ENCODE measurements at places on chromosomes 2 and 18.
A peak's percentile ranks its signal among the peaks of the same experiment; 100 is the strongest.

DNA sequence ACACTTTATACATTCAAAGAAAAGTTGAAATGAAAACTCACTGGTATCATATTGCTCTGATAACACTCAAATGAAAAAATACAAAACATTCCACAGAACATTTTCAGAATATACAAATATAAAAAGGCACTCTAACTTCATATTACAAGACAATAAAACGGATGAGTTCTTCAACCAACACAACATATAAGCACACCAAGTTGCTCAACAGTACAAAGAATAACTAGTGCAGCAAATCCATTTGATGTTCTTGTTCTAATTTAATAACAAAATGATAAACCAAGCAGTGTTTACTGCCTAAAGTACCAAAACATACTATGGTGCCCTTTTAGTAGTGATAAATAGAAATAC is 60.8 kb upstream of the PGAP1 start:
- DNase-seq, result no peak

DNA sequence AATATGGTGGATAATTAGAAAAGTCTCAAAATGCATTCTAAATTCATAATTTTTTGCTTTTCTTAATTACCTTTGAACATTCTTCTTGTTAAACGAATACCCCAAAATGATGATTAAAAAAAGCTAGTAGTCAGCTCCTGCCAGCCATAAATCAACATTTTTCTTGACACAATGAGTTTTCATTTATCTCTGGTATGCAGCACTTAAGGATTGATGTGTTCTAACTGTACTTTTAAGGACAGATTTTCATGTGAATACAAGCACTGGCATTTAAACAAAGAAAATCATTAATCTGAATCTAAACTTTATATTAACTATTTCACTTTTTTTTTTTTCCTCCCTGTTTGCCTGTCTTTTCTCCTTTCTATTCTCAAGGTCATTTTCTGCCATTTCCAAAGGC is 976.8 kb downstream of the TMEM182 start:
- DNase-seq, result no peak

GRCh38 chr18:3346487-3346886 is 84.6 kb downstream of the MYL12B start:
- DNase-seq, result no peak

- no peak for DNase-seq
These were observed 1313.7 kb upstream of the NRXN1 start for GRCh38 chr2:52345676-52346075.

- peak; percentile 36 for DNase-seq
These were observed 36.4 kb downstream of the CACNB4 start for GRCh38 chr2:152062125-152063091.
